Tongue (tissue), 3 donors: ENCODE measurements at places on chromosomes 2 and 18. TPM values are rescaled to one million over a fixed set of nuclear protein-coding genes. Genes with fewer than 3 reads are reported as not detected.

Gene BUB1
- total RNA-seq: 18.2 TPM

Gene SULT1C2
- total RNA-seq: 0.92 TPM

Gene SIX3
- total RNA-seq: not detected

Gene RGPD8
- total RNA-seq: 22.9 TPM

Gene CDH2
- 6.5 TPM for total RNA-seq

Gene KCNG2
- total RNA-seq: not detected

Gene MARCHF4
- total RNA-seq: not detected

Gene TNFAIP6
- 10.8 TPM for total RNA-seq

Gene TDRD15
- total RNA-seq: not detected

Gene VWA3B
- 0.10 TPM for total RNA-seq

- peak; percentile 82 for DNase-seq
Observed at GRCh38 chr2:86221066-86221684, 21.9 kb downstream of the MRPL35 start.

DNA sequence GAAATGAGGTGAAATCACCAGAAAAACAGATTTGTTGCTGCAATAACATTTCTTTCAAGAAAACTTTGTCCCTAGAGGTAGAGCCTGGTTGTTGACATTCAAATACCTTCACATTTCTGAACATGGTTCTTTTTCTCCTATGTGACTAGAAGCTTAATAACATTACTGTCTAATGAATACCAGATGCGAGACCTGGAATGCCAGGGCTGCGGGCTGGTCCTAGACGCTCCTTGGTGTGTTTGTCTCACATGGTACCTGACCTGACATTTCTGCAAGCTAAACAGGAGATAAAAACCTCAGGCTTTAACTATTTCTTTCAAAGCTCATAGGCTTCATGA, 38.5 kb downstream of the ACKR3 start:
- peak; percentile 16 for DNase-seq

DNA sequence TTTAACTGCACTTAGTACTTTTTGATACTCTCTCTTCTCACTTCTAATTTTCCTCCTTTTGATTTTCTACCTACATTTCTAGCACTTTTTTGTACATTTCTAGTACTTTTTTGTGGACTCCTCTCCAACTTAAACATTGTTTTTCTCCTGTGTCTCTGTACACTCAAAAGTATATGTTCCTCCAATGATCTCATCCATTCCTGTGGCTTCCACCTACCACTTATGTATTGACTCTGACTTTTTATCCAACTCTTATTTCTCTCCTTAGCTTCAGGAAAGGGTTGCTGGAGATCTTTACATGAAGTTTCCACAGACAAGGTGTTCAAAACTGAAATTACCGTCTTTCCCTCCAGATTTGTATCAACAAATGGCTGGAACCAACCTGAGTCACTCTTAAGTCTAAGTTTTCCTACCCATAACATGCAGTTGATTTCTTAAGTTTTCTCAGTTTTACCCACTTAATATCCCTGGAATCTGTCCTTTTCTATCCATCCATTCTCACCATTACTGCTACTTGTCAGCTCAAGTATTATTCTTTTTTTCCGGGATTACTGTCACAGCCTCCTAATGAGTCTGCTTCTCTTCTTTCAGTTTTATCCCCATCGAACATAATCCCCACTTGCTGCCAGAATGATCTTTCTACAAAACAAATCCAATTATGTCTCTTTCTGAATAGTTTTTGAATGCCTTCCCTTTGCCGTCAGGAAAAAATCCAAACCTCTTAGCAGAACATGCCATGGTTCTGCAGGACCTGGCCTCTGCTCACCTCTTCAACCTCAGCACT, 22.6 kb upstream of the PELI1 start:
- DNase-seq: no peak

- DNase-seq: no peak
Observed at GRCh38 chr2:67838205-67838604, 224.6 kb downstream of the C1D start.

DNA sequence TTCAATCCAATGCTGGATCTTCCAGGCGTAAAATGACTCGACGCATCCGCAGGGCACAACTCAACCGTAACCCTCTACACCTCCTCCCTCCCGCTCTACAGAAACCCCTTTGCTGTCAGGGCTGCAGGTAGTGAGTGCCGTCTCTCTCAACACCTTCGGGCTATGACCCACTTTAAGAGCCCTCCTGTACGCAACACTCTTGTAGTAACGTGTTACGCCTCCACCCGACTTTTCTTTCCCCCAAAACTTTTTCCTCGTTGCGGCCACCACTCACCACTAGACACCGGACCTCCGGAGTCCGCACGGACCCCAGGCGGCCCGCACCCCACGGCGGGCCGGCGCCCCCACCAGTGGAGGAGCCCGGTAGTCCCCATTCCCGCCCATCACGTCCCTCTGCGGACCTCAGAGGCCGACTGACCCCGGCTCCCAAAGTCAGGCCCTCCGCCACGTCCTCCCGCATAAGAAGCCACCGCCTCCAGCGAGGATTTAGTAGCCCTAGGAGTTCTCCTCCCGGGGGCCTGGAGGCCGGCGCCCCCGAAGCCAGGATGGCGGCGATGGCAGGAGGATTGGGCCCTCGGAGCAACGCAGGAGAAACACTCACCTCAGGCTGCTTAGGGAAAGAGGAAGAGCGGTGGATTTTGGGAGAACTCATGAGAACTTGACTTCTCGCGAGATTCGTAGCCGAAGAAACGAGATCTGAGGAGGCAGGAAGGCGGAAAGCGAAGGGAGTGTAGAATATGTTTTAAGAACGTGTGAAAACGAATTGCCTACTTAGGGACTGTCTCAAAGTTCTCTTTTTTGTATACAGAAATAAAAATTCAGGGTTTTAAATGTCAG, 5.0 kb upstream of the C18orf32 start:
- peak; percentile 99 for DNase-seq

- DNase-seq: no peak
Observed at GRCh38 chr2:27875089-27875881, 14.9 kb downstream of the RBKS start.

DNA sequence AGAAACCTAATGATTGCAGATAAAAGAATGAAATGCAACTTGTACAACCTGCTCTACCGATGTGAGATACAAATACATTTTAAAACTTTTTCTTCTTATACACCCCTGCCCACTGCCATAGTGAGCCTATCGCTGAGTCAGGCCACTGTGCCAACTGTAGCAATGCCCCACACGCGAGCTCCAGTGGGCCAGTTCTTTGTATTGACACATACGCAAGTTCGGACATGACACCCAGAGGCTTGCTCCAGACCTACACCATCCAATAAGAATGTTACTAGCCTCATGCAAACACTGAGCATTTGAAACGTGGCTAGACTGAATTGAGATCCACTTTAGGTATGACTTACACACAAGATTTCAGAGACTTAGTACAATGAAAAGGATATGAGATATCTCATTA, 340.1 kb downstream of the ARHGAP15 start:
- no peak for DNase-seq

DNA sequence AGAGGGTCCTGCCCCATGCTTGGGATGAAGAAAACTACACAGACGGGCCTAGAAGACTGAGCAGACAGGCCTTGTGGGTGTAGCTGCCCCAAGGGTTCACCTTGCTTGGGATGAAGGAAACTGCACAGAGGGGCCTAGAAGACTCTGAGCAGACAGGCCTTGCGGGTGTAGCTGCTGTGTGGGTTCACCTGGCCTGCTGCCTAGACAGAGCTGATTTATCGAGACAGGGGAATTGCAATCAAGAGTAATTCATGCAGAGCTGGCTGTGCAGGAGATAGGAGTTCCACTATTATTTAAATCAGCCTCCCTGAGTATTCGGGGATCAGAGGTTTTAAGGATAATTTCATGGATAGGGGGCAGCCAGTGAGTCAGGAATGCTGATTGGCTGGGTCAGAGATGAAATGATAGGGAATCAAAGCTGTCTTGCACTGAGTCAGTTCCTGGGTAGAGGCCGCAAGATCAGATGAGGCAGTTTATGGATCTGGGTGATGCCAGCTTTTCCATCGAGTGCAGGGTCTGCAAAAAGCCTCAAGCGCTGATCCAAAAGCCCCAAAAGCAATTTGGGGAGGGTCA, 341.4 kb downstream of the GALR1 start:
- DNase-seq: no peak

DNA sequence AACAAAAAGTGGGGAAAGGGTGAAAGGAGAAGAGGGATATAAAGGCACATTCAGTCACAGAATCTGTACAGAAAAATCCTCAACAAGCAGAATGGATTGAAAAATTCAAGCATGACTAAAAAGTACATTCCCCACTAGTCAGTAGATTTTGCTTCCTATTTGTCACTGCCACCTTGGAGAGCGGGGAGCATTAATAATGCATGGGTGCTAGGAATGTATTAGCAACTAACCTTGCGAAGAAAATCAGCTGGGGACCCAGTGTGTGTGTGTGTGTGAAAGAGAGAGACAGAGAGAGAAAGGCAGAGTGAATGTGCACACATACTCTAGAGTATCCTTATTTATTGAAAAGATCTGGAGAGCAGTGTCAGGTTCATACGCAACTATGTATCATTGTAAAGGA, 968.7 kb upstream of the ZEB2 start:
- DNase-seq: no peak

- DNase-seq: no peak
Observed at GRCh38 chr2:109131777-109132176, 2.8 kb downstream of the SH3RF3 start.

DNA sequence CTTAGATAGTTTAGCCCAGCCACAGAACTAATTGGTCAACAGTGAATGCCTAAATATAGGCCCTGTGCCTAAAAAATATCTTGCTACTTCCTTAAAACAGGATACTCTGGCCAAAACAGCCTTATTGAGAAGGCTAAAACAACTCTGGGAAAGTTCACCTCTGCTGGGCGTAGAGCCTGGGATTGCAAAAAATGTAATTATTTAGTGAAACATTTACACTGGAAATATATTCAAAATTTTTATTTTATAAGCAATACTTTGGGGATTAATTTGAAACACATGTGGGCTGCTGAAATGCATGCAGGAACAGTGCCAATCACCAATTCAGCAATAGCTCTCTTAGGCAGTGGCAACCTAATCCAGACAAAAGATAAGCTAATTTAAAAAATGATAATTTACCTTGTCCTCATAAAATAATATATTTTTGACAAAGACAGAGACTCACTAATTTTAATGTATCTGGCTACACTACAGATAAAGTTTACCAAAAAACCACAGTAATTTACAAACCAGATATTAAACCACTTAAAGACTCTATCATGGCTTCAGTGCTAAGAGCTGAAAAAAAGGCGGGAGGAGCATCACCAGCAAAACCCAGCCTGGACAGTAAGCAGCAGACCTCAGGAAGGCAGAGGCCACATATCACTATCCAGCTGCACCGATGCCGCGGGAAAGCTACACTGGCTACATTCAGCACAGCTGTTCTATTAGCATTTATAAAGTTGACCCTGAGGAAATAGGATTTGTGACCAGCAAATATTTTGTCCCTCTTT, 18.5 kb downstream of the TRAK2 start:
- DNase-seq: peak; percentile 41

- DNase-seq: no peak
Observed at GRCh38 chr18:48917579-48918517, 32.9 kb downstream of the SMAD7 start.

DNA sequence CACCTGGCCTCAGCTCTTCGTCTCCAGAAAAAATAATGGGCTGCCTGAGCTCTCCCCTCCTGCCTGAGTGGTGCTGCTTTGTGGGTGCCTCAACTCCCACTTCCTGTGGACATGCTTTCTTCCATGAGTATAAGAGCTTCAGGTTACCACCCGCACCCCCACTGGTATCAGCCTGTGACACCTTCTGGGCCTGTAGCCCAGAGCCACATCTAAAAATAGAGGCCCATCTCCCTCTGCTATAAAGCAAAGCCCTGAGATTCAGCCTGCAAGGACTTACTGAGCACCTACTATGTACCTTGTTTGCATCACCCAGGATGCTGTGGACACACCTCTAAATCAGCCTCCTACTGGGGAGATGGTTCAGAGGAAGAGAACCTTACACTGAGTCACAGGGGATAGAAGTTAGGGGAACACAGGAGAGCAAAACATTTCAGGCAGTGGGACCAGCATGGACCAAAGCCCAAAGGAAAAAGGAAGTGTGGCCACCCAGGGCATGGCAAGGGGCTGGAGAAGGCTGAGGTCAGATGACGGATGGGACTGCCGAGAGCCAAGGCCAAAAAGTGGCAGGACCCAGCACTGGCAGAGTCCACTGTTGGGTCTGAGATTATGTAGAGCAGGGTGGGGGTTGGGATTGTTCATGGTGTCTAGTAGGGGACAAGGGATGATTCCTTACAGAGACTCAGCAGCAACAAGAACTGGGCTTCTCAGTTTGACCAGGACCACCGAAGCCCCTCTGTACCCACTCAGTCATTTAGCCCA, 123.7 kb upstream of the PPP1CB start:
- no peak for DNase-seq

GRCh38 chr2:2747797-2748301, 416.8 kb upstream of the MYT1L start:
- no peak for DNase-seq

- no peak for DNase-seq
Observed at GRCh38 chr18:59921384-59921891, 21.6 kb downstream of the PMAIP1 start.

DNA sequence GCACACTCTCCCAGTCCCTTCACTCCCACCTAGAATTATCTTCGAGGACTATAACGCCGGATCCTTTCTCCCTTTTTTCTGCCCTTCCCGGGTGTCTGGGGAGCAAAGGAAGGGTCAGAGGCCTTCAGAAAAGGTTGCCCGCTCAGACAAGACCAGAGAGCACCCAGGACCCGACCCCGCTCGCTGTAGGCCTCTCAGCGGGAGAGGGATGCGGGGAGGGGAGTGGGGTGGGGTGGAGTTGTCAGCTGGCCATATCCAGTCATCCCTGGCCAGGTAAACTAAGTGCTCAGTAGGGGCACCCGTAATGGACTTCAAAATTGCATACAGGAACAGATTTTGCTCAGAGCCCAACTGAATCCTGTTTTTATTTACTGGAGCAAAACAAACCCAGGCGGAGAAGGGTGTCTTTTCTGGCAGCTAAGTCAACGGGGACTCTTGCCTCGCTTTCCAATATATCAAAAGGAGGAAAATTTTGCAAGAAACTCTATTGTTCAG, 65.0 kb downstream of the NOL4 start:
- DNase-seq: no peak

DNA sequence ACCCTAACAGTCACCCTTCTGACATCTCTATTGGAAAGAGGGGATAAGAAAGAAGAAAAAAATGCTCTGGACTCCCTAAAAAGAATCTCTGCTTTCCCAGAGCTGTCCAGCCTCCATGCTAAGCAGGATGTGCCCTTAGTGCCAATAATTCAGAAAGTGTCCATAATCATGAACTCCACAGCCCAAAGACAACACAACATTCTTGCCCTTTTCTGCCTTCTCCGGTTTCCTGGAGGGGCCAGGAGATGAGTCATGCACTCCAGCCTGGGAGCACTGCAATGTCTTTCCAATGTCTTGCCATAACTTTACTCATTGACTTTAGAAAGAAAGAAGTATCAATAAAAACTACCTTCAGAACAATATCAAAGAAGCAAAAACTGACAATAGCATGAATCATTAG, 44.0 kb downstream of the KLF7 start:
- DNase-seq: no peak
